ENCODE measurements at places on chromosomes 3 and 15.

DNA sequence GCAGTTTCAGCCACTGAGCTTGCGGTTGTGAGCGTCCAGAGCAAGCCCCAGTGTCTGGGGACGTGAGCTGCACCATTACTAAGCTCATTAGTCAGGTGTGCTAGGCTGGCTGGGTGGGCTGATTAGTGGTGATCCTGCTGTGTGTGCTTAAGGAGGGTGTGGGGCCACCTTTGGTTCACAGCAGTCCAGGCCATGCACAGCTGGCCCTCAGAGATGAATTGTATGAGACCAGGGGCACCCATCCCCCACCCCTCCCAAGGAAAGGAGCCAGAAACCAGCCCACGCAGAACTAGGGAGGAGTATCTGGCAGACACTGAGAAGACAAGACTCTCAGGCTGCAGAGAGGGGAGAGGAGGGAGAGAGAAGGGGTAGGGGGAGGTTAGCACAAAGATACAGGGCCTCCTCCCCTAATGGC is 3.8 kb downstream of the TYRO3 start:
- no peak for DNase-seq

DNA sequence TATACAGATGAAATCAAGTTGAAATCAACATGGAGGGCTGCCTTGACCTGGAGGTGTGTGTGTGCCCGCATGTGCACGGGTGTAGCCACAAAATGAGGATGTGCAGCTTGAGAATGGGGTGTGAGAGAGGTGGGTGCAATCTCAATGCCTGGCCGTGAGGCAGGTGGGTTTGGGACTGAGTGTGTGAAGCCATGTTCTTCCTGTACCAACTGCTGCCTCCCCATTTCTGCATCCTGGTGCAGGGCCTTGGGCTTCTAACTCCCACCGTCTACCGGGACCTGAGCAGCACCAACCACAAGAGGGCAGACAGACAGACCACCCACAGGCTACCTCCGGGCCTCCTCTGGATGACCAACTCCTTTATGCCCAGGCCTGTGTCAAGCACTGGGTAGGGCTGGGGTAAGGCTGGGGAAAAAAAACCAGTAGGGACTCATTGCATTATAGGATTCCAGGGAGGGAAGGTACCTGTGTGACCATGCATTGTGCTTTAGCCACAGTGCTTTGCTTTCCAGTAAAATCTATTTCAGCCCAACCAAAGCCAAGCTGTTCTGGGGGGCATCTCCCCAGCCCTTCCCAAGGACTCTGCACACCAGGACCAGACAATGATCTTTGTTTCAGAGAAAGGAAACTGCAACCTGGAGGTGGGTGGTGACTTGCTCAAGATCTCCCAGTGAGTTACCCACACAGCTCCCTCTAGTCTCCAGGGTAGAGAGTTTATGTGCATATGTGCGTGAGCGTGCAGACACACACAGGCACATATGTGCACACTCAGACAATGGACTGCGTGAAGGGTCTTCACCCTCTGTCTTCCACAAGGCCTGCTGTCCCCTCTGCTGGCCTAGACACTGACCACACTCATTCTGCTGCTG is 162.2 kb upstream of the TLE3 start:
- no peak for DNase-seq

- DNase-seq, result no peak
Observed at GRCh38 chr15:75031848-75032247, 8.5 kb downstream of the PPCDC start.

DNA sequence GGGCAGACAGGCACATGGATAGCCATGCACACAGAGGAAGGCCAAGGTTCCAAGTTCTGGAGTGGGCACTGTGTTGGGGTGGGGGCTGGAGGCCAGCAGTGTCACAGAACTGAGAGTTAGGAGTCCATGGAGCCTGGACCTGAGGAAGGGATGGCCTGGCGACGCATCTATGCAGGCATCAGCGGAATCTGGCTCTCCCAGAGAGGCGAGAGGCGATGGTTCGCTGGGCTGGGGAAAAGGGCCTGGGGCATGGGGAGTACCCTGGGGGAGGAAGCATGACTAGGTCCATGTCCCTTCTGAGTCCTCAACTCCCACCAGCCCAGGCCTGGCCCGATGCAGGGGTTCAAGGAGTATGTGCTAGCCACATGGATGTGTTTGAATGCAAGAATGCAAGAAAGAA is 192.8 kb upstream of the LINGO1 start:
- DNase-seq, result no peak

DNA sequence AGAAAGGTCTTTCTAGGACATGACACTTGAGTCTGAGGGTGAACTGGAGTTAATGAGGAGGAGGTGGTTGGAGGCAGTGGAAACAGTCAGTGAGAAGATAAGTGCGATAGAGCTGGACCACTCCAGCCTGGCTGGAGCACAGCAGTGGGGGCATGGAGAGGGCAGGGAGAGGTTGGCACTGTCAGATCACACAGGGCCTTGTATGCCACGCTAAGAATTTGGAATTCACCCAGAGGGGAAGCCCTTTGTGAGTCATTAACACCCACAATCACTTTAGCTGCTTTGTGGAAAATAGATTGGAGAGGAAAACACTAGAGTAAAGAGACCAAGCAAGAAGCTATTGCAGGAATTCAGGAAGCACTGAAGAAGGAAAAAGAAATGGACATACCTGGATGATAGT is 83.3 kb downstream of the ZNF621 start:
- no peak for DNase-seq

DNA sequence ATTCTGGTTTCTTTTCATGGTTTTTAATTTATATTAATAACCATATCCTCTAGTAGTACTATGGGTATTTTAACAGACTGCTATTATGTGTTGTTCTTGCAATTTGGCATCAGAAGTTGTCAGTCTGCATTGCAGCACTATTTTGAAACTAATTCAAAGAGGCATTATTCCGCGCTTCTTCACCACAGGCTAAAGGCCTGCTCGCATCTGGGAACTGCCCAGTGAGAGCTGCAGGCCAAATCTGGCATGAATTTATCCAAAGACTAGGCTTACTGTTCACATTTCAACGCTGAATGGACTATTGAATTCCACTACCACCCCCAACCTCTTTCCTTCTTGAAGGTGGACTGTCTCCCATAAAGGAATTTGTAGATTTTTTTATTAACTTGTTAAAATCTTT is 310.4 kb upstream of the NR2F2 start:
- no peak for DNase-seq

DNA sequence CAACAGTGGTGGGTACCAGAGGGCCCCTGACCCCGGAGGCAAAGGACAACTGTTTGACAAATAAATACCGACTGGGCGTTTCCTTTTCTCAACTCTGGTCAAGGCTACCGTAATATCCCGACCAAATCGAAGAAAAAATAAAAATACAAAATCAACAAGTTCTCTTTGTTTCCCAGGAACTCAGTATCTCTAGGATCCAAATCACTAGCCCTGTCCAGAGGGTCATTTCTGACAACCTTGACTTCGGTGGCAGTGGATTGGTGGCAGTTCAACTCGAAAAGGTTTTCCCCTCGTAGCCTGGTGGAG is 456 bp upstream of the DGKG start:
- DNase-seq, result no peak

- no peak for DNase-seq
Observed at GRCh38 chr3:179196098-179196497, 47.9 kb downstream of the PIK3CA start.

DNA sequence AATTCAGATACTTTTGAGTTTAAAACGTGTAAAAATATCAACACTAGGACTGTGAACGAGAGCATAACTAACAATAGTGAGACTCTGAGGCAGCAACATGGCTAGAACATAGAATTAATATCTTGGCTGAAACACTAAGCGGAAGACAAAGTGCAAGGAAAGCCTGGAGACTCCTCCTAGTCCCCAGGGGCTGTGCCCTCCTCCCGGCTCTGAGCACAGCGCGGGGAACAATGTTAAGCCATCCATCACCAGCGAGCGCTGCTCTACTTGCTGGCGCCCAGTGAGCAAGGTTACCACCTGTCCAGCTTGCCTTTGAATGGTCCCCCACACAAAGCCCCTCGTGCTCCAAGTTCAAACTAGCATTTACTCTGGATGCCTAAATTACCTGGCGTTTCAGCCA is 436.9 kb downstream of the FOXP1 start:
- no peak for DNase-seq

GRCh38 chr3:50972029-50972428 is 297.3 kb downstream of the DOCK3 start:
- DNase-seq, result no peak

DNA sequence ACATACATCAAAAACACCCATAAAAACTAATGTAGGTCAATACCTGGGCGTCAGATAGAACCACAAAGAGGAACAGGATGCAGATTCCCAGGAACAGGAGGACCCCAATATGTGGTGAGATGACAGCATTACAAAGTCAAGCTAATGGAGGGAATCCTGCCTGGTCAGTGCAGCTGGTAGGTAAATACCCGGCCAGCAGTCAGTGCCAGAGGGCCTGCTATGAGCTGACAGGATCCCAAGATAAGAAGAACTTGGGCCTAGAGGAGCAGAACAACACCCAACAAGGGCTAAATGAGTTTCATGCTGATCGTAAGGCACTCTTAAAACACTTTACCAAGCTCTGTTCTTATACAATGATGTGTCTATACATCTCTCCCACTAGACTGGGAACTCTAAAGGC is 61.2 kb upstream of the KCNMB2 start:
- peak; percentile 41 for DNase-seq

DNA sequence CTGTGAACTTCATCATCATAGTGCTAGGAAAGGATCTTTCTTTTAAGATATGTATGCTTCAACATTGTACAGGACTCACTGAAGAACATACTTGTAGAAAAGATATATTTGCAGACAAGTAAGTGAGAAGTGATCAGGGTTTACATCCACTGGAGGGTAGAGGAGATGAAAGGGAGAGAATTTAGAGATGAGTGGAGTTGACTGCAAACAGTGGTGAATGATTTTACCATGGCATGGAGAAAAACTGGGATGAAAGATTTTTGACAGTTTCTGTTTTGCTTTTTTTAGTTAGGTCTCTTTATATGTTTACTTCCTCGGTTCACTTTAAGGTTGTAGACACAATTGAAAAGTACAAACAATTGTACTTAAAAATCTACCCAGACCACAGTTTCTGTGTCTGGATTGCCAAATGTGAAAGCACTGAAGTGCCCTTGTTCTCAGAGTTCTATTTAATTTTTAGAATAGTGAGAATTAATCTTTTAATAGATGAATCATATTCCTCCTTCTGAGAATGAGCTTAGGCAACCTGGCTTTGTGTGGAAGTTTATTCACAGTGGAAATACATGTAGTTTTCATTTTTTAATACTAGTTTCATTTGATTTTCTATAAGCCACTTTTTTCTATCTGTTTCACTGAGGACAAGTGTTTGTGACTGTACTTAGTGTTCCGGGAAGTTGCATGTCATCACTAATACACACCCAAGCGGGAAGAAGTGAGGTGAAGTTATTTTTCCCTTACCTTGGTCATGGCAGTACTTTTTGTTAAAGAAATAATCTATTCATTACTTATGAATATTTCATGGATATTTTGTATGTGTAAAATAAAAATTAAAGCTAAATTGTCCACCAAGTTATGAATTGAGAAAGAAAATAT is 1.8 kb upstream of the GPR171 start:
- no peak for DNase-seq

- DNase-seq, result no peak
Observed at GRCh38 chr3:40328374-40328773, 18.9 kb downstream of the EIF1B start.

- DNase-seq, result no peak
Observed at GRCh38 chr15:79243723-79244122, 38.8 kb upstream of the ANKRD34C start.

- no peak for DNase-seq
Observed at GRCh38 chr3:107963581-107963980, 127.2 kb downstream of the CD47 start.

- no peak for DNase-seq
Observed at GRCh38 chr3:33064929-33065328, 32.0 kb downstream of the GLB1 start.

DNA sequence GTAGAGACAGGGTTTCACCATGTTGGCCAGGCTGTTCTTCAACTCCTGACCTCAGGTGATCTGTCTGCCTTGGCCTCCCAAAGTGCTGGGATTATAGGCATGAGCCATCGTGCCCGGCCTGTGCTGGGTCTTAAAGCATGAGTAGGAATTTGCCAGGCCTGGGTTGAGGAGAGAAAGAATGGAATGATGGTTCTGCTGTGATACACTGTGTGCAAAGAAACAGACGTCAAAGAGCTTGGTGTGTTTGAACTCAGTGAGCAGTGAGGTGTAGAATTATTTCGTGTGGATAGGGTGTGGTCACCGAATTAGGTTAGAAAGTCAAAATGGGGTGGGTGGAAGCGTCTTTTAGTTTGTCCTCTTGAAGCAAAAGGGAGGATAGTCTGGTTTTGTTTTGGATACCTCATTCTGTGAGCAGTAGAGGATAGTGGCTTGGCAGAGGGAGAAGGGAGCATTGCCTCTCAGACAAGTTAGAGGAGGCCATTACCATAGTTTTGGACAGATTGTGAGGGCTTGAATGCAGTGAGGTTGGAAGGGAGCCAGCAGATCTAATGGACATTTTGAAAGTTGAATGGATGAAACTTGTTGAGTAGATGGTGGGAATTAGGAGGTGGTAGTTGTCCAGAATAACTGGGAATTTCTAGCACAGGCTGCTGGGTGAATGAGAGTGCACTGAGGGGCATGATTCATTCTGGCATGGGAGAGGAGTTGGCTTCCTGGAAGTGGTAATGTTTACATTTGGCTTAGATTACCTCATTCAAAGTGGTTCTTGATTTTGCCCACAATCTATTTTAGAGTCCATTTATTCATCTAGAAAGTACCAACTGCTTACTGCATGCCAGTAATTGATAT is 27.2 kb downstream of the AKAP13 start:
- DNase-seq, result peak; percentile 14

DNA sequence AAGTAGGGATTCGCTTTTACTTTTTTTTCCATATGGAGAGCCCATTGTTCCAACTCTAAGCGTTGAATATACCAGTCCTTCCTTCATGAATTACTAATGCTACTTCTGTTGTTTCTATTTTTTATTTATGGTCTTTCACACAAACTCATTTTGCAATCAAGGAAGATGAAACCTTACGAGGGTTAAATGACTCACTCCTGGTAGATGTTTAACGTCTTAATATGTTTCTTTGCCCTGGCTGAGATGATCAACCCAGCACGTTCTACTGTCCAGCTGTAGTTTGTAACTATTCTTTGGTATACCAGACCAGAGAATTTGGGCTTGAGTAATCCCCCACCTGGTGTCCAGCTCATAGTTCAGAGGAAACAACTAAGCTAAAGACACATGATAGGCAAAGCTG is 23.1 kb downstream of the CDCP1 start:
- no peak for DNase-seq

GRCh38 chr15:42665827-42666226 is 71.1 kb downstream of the CDAN1 start:
- DNase-seq, result no peak

DNA sequence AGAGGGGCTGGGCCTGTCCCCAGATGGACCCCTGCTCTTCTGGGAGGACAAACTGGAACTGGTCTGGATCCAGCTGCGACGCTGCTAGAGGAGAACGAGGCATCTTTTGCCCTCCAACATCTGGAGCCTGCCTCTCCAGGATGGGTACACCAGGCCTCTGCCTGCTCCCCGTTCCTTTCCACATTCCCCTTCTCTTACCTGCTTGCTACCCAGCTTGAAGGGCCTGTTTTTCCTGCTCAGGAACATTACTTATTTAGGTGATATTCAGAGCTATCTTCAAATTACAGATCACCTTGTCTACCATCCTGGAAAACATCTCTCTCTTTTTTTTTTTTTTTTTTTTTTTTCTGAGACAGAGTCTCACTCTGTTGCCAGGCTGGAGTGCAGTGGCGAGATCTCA is 64.0 kb downstream of the CHRD start:
- DNase-seq, result no peak

GRCh38 chr15:74297887-74298286 is 61.8 kb downstream of the CCDC33 start:
- no peak for DNase-seq

- no peak for DNase-seq
Observed at GRCh38 chr15:101651554-101652097, 555 bp downstream of the TM2D3 start.

Measured in DMS153 (cell line).